ENCODE measurements at places on chromosomes 13 and 19. TPM values are rescaled to one million over a fixed set of nuclear protein-coding genes. Genes with fewer than 3 reads are reported as not detected.

DNA sequence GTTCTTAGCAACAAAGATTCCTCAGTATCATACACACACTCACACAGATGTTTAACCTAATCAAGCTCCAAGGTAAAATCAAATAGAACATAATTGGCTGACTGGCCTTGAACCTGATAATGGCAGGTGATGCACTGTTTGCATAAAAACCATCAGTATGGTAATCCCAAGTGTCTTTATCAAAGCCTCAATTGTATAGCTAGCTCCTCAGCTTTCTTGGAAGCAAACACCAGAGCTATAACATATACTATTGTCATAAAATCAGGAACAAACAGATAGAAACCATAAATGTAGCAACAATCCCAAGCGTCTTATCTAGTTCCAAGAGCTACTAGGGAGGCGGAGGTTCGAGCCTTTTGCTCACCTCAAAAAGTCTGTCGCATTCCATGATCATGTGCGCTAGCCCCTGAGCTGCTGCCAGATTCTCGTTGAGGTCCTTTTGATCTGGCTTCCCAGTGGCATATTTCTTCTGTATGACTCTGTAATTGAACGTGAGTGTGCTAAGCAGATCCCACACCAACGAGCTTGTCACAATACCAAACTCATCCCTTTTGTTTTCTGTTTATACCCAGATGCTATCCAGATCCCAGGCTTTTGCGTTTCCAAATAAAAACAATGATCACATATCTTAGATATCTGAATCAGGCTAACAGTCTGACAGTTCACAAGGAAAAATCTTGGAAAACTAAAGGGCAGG lies 95.3 kb downstream of the KL start:
- DNase-seq = no peak

DNA sequence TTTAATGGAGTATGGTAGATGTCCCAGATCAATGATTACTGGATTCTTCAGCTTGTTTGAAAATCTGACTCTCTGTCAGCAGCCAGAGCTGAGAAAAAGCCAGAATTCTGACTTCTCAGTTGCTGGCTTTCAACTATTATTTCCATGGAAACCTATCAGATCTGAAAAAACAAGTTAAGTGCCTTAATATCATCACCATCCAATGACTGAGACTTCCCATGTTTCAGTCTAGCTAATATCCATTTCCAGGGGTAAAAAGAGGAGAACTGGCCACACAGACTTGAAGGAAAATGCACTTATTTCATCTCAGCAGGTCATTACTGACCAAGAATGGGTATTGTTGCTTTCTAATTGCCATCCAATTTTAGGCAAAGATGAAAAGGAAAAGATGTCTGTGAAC lies 75.2 kb downstream of the TNFSF11 start:
- no peak for DNase-seq

The CYP2S1 gene
- 10.6 TPM for total RNA-seq

The NMRK2 gene
- not detected for total RNA-seq

- peak; percentile 64 for DNase-seq
Measured at GRCh38 chr19:12792051-12792852, 966 bp downstream of the JUNB start.

DNA sequence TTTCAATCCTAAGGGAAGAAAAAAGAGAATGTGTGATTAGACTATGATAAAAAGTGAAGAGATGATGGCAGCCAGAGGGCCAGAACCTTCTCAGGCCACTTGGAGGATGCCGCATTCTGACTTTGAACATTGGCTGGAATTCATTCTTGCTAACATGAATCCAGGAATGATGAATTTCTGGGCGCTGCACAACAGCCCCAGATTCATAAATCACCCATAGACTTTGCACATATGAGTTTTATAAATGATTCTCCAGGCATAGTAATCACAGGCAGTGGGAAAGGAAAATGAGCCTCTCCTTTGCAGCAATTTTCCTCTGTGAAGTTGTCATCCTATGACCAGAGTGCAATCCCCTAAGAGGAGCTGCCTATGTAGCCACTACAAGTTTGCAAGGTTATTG lies 555.4 kb downstream of the KCTD12 start:
- DNase-seq = no peak

DNA sequence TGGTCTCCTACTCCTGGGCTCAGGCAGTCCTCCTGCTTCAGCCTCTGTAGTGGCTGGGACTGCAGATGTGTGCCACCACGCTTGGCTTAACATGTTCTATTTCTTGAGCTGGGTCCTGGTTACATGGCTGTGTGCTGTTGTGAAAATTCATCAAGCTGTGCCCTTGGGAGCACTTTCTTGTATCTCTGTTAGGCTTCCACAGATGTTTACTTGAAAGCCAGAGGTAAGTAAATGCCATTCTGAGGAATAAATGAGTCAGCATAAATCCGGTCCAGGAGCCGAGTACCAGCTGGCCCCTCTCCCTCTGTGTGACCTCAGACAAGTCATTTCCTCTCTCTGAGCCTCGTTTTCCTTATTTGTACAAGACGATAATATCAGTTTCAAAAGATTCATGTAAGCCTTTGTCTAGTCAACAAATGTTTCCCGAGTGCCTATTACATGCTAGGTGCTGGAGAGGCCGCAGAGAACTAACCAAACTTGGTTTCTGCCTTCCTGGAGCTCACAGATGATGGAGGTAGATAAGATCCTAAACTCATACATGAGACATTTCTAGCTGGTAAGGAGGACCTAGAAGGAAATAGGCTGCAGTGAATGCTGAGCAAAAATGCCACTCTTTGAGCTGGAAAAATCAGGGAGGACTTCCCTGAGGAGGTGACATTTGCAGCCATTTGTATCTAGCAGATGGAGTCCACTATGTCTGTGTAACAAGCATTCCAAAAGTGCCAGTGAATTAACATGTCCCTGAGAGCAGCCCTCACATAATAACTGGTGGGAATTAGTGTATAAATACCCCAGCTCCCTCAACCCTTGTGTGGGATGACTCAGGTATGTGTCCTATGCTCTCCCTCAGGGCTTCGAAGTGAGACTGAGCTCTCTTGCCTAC lies 2.7 kb upstream of the RASAL3 start:
- peak; percentile 29 for DNase-seq

GRCh38 chr19:42313096-42313839 lies at the start of gene TMEM145:
Gene TMEM145, plus strand, starts transcription at chr19:42313309. Its CDS starts 68 bp downstream, at chr19:42313377.
- peak; percentile 51 for DNase-seq

- peak; percentile 8 for DNase-seq
Measured at GRCh38 chr13:29369060-29369743, 226.3 kb downstream of the SLC7A1 start.
